Kidney capillary endothelial cell (primary cell): ENCODE measurements at places on chromosomes 2 and 18.

- DNase-seq, result no peak
These were observed 121.1 kb downstream of the HDAC4 start for GRCh38 chr2:239279508-239280295.

- no peak for DNase-seq
These were observed 279.5 kb downstream of the RND3 start for GRCh38 chr2:150207979-150208378.

GRCh38 chr2:216344206-216344949, 27.9 kb downstream of the MARCHF4 start:
- no peak for DNase-seq

- no peak for DNase-seq
These were observed 46.5 kb downstream of the RAB10 start for GRCh38 chr2:26080356-26080755.

GRCh38 chr2:38682008-38682575, 16.2 kb downstream of the GALM start:
- no peak for DNase-seq

DNA sequence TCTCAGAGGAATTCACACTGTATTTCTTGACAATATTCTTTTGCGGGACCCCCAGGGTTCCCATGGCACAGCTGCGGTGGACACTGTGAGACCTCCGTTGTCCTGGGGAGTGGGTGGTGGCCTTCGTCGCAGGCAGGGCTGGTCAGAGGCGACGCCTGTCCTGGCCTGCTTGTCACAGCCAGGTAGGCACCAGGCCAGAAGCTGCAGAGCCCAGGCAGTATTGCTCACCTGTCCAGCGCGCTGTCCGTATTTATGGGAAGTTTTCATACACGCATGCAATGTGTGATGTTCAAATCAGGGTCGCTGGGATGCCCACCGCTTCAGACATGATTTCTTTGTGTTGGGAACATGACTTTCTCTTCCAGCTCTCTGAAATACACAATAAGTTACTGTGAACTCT, 126.6 kb downstream of the RTP5 start:
- DNase-seq, result no peak

- DNase-seq, result no peak
These were observed 50.6 kb upstream of the EHBP1 start for GRCh38 chr2:62654876-62655359.

DNA sequence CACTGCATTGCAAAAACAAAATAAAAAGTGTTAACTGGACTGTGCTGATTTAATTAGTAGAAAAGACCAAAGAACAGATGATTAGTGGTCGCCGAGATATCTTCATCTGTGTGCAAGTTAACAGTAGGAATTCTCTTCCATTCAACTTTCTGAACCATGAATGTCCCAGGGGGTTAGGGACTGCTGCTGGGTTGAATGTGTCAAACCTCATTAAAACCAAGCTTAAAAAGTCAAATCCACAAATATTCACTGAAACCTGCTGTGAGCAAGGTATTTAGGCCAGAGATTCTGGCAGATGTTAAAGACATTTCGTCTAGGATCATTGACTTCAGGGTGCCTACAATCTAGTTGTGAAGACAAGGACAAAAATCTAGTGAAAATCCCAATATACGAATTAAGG, 58.7 kb downstream of the STPG4 start:
- DNase-seq, result no peak

DNA sequence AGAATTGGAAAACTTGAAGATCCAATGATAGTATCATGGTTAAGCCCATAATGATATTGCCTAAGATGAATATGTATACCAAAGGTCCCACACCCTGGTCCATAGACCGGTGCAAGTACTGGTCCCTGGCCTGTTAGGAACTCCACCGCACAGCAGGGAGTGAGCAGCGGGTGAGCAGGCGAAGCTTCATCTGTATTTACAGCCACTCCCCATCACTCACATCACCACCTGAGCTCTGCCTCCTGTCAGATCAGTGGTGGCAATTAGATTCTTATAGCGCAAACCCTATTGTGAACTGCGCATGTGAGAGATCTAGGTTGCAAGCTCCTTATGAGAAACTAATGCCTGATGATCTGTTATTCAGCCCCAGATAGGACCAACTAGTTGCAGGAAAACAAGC, 402.4 kb downstream of the EPHA4 start:
- no peak for DNase-seq
